Type B pancreatic cell (in vitro differentiated cells): ENCODE measurements at places on chromosomes 2 and 18.
A peak's percentile ranks its signal among the peaks of the same experiment; 100 is the strongest.

DNA sequence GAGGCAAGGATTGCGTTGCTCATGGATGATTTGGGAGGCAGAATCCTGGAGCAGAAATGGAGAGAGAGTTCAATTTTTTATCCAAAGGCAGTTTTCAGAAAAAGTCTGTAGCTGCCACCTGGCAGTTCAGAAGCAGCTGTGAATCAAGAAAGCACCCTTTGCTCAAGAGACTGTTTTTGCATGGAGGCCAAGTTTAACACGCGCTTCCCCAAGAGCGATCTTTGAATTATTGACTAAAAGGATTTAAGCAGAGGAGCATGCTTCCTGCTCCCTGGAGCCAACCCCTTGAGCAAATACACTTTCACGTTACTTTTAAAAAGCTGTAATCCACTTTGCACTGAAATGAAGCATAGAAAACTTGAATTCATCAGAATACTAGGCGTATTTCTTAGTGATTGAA, 252.4 kb downstream of the RNF144A start:
- no peaks in the 10 kb centered on the region for H3K36me3 ChIP-seq
- H3K4me1 ChIP-seq = peaks cover 4% of the 10 kb centered on the region
- no peak overlapping the region for H3K27ac ChIP-seq
- H3K4me3 ChIP-seq = no peak overlapping the region
- DNase-seq = no peak

DNA sequence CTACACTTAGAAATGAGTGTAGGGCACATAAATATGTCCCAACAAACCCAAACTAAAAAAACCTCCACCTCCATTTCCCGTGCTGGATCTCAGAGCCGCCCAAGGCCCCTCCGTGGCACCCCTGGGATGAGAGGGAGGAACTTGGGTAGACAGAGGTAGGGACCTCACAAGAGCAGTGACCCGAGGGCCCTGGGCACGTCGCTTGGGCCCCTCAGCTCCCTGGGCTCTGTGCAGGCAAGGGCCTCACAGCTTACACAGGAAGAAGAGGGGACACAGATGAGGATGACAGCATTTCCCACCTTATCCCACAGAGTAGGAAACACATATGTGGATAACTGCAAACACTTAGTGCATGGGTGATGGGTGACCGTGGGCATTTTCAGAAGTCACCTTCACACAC, 93.9 kb upstream of the TPO start:
- H3K36me3 ChIP-seq = no peaks in the 10 kb centered on the region
- H3K4me1 ChIP-seq = no peaks in the 10 kb centered on the region
- H3K4me3 ChIP-seq = no peak overlapping the region

DNA sequence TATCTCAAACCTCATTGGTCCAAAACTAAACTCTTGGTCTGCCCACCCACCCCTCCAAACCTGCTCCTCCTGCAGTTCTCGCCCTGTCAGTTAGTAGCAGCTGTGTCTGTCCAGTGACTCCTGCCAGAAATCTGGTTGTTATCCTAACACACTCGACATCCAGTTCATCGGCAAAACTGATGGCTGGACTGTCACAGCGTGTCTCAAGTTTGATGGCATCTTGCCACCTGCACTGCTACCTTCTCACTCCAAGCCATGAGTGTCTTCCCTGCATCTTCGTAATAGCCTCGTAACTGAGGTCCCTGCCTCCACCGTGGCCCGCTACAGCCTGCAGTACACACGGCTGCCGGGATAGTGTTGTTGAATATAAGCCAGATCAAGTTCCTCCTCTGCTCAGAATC, 470.1 kb upstream of the RAB12 start:
- no peaks in the 10 kb centered on the region for H3K36me3 ChIP-seq
- H3K27ac ChIP-seq = no peak overlapping the region
- H3K4me1 ChIP-seq = peaks cover 3% of the 10 kb centered on the region
- no peak overlapping the region for H3K4me3 ChIP-seq
- H3K27me3 ChIP-seq = peaks cover 3% of the 10 kb centered on the region

DNA sequence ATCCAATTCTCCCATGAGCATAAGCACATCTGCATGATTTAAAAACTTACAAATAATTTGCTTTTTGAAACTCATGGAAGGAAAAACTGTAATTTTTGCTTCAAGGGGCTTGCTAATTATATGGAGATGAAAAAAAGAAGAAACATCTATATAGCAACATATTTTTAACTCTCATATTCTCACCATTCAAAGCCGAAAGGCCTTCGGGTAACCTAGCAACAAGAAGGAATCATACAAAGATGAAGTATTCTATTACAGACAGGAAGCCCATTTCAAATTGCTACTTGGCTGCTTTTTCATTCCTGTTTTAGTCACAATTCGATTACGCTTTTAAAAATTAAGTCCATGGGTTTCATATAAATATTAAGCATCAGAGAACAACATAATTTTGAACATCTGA, 39.2 kb upstream of the RNU4ATAC start:
- peaks cover 15% of the 10 kb centered on the region for H3K4me1 ChIP-seq
- H3K27me3 ChIP-seq = no peaks in the 10 kb centered on the region
- H3K27ac ChIP-seq = no peak overlapping the region
- peaks cover 12% of the 10 kb centered on the region for H3K36me3 ChIP-seq
- no peak for DNase-seq

DNA sequence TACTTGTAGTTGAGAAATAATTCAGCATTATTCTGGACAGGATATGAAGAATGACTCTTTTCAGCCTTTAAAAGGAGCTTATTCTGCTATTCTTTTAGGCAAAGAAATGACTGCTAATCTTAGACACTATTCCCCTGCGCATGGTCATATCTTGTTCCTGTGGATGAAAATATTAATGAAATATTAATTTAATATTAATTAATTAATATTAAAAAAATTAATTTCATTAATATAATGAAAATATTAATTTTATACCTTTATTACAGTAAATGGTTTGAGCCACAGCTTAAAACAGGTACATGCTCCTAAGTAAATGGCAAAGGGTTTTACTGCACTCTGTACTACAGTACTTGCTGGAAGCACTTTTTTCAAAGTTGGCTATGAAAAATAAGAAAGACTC, 890.1 kb upstream of the PIK3C3 start:
- H3K36me3 ChIP-seq = no peaks in the 10 kb centered on the region
- DNase-seq = no peak
- no peaks in the 10 kb centered on the region for H3K27me3 ChIP-seq
- no peak overlapping the region for H3K27ac ChIP-seq
- H3K4me3 ChIP-seq = no peak overlapping the region
- no peaks in the 10 kb centered on the region for H3K4me1 ChIP-seq

- peak overlapping the region; percentile 89 for H3K4me3 ChIP-seq
- H3K27me3 ChIP-seq = no peaks in the 10 kb centered on the region
- H3K36me3 ChIP-seq = peaks cover 6% of the 10 kb centered on the region
- H3K4me1 ChIP-seq = peaks cover 32% of the 10 kb centered on the region
Observed at GRCh38 chr2:216082117-216082711, 495 bp downstream of the TMEM169 start.

GRCh38 chr2:177520324-177520723, 127.8 kb downstream of the AGPS start:
- DNase-seq = no peak
- peaks cover 17% of the 10 kb centered on the region for H3K36me3 ChIP-seq
- no peak overlapping the region for H3K27ac ChIP-seq
- no peaks in the 10 kb centered on the region for H3K27me3 ChIP-seq
- H3K4me3 ChIP-seq = no peak overlapping the region
